Stimulated activated CD4-positive, alpha-beta T cell treated with anti-CD3 and anti-CD28 coated beads, Interleukin-1b, Interleukin-23, amount 100 ng/mL, for 1 hour (primary cell): ENCODE measurements at places on chromosomes 6 and 20.

DNA sequence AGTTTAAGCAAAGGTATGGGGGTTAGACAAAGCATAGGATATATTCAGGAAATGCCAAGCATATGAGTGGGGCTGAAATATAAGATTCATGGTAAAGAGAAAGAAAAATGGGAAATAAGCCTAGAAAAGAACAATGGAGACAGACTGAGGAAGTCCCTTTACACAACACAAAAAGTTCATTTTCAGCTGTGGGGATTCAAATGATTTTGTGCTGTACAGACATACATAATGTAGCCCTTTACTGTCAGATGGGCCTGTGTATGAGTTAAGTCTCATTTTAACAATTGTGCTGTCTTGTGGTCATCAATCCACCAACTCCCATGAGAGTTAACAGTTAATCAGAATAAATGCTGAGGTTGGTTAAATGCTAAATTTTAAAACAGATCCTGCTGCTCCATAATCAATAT is 37.2 kb downstream of the REV3L start:
- no peak for DNase-seq

GRCh38 chr20:56943946-56944945 is 315.1 kb downstream of the TFAP2C start:
- DNase-seq: no peak

DNA sequence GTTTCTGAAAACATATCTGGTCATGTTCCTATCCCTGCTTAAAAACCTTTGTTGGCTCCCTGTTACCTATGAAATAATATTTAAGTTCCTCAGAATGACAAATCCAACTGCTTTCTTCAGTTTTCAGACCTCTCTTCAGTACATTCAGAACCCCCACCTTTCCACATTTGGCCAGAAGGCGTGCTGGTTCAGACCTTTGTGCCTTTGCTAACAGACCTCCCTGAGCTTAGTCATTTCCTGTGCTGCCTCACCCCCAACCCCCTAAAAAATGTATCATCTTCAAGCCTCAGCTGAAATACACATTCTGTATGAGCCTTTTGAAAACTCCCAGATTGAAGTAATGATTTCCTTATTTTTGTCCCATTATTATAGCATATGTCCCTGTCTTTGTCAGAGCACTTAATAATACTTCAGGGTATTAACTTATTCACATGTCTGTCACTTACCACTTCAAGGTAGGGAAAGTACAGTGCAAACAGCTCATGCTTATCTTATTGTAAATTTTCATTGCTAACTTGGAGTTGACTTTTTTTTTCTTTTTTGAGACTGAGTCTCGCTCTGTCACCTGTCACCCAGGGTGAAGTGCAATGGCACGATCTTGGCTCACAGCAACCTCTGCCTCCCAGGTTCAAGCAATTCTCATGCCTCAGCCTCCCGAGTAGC is 19.7 kb downstream of the FAM217A start:
- DNase-seq: no peak

DNA sequence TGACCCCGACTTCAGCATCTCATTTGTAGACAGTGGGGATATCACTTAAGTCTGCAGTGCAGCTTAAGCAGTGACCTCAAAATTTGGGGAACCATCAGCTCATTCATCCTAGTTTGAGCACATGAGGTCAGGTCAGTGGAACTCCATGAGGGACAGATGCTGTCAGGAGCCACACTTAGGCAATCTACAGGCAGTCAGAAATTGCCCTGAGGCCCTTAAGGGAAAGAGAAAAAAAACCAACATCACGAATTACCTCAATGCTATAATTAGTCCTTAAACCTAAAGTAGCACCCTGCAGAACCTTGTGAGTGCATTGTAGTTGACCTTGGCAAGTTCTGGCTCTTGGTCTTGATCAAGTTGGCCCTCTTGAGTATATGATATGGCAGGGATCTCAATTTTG is 21.1 kb downstream of the TMEM74B start:
- no peak for DNase-seq

DNA sequence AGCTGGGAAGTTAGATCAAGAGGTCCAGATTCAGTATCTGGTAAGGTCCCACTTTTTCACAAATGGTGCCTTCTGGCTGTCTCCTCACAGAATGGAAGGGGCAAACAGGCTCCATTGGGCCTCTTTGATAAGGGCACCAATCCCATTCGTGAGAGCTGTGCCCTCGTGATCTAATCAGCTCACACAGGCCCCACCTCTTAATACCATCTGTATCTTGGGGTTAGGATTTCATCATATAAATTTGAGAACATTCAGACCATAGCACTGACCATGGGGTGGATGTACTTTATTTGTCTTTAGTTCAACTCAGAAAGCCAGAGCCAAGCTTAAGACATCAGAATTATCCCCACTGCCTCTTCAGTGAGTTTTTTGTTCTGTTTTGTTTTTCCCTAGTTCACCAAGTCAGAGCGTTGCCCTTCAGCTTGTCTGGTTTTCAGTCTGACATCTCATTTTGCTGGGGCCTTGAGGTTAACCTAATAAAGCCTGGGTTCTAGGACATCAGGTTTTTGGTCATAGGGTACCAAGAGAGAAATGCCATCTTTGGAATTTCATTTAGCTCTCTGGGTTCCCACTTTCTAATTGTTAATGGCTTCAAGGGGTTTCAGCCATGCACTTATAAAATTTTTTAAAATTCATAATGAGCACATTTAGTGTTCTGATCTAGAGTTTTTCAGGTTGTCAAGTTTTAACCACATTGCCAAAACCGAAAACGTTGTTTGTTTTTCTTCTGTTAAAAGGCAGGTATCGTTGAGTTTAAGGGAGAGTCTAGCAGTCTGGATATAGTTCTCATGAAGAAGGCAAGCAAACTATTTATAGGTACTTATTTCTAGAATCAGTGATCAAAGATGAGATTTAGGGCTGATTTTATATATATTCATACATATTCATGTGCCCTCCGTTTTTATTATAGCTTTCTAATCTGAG is 19.0 kb downstream of the SENP6 start:
- no peak for DNase-seq

DNA sequence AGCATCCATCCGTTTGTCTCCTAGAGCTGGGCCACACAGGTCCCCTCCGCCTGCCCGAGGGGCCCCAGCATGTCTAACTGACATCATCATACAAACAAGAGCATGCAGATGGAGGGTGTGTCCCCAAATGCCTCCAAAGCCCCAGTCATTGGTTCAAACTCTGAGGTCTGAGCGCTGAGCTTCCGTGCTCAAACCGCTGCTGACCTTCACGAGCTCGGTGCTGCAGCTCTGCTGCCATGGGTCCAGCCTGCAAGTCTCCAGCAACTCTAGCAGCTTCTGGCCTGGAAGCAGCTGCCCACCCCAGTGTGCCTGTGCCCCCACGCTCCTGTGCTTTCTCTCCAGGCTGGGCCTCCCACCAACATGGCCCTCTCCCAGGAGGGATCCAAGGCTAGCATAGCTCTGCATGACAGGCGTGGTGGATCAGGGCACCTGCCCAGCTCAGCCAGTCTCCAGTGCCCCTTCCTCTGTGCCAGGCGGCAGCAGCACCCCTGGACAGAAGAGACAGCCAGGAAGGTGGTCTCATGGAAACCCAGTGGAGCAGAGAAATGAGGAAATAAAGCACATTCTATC is 131.6 kb upstream of the PMEPA1 start:
- no peak for DNase-seq

GRCh38 chr6:47252633-47253032 is 57.1 kb downstream of the TNFRSF21 start:
- DNase-seq: no peak

DNA sequence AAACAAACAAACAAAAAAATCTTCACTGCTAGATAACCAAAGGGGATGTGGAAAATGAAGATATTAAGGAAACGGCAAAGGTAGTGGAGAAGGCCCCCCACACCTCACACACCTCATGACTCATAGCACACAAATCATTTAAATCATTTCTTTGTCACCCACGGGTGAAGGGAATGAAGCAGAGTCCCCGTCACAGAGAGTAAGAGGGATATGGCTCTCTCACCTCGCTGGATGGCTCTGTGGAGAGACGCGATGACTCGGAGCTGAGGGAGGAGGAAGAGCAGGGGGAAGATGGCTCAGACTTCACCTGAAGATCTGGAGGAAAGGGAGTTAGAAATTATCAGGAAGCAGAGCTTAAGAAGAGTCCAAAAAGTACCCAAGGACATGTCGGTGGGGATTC is 1.2 kb downstream of the ATF6B start:
- DNase-seq: no peak
